NCI-H774 (cell line): ENCODE measurements at places on chromosomes 12 and 14.

DNA sequence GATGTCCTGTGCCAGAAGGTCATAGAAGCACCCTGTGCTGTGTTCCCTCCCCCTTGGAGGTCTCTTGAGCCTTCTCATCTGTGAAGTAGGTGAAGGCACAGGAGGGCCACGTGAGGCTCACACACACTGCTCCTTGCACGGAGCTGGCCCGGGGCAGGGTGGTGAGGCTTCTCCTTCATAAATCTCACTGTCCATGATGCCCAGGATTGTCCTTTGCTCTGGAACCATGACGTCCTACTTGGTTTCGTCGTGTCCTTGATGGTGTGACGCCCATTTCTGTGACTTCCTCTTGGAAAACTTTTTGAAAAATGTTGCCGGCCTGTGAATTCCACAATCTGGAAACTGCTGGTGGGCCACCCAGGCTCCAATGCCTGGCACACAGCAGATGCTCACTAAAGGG, 34.4 kb downstream of the SH2B3 start:
- no peak for DNase-seq

GRCh38 chr12:116200812-116201211, 76.7 kb downstream of the MED13L start:
- DNase-seq: no peak

- no peak for DNase-seq
These were observed 488.8 kb downstream of the ETNK1 start for GRCh38 chr12:23113781-23114180.

DNA sequence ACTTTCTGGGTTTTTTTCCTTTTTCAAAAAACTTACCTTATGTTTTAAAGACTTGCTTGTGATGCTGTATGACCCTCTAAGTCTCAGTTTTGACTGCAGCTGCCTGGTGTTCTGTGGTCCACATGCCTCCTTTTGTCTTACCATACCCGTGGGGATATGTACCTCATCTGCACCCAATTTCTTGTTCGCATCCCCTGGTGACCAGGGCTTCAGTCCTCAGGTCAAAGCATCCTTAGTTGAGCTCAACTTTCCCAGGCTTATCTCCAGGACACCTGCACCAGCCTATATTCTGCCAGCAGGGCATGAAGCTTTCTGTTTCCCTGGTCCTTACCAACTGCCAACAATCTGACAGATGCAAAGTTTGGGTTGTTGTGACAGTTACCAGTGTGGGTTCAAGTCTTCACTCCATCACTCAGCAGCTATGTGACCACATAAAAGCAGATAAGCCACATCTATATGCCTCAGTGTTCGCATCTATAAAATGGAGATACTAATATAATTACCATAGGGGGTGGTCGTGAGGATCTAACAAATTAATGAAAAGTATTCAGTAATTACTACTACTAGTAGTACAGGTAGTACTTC, 94.0 kb downstream of the NTF3 start:
- no peak for DNase-seq

GRCh38 chr14:22532345-22533056, 56.5 kb downstream of the DAD1 start:
- no peak for DNase-seq

GRCh38 chr12:30828686-30829085, 73.9 kb upstream of the CAPRIN2 start:
- DNase-seq: no peak

DNA sequence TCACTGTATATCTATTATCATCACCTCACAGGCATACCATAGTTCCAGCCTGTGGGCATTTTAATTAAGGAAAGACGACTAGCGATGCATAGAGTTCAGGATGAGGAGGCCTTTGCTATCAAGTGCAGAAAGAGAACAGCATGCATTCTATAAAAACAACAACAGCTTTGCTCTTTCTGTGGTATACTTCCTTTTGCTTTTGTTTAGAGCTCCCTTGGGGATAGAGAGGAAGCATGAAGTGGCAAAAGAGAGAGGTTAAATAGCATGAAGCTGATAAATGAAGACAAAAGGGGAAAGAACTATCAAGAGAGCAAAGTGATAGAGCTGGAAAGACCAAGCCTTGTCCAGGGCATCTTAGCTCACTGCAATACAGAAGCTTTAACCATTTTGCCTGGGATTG, 23.5 kb downstream of the IFNG-AS1 start:
- no peak for DNase-seq

GRCh38 chr12:85632390-85632789, 203.8 kb downstream of the RASSF9 start:
- no peak for DNase-seq
